ENCODE measurements at places on chromosomes 6 and 20.
A peak's percentile ranks its signal among the peaks of the same experiment; 100 is the strongest.

DNA sequence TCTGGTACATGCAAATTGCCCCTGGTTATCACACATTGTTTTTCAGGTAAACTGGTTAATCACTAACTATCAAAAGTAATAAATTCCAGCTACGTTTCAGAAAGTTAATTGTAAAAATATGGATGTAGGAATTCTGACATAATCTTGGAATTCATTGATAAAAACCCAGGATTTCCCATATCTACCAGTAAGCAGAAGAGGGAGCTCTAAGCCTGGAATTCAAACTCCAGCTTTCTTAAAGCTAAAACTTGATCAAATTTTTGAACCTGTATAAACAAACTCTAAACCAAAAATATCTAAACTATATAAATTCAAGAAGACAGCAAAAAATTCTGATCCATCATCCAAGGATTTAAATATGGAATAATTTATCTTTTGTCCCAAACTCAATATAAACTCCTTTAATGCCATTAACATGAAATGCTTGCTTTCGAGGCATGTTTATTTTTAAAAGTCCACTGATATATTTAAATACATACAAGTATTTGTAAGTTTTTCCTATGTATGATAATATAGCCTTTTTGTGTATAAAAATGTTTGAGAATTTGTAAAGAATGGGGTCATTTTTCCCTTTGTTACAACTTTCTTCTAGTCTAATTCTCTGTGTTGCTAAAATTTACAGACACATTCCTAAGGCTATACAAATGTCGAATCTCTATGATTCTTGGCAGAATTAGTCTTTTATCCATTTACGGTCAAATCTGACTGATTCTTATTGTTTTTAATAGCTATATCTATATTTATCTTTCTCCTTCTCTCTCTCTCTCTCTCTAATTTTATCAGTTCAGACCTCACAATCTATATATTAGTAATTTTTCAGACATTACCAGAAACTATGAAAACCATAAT, 91.4 kb upstream of the RNF217 start:
- peak; percentile 30 for DNase-seq

GRCh38 chr20:6863355-6863754, 95.9 kb downstream of the BMP2 start:
- DNase-seq = no peak

DNA sequence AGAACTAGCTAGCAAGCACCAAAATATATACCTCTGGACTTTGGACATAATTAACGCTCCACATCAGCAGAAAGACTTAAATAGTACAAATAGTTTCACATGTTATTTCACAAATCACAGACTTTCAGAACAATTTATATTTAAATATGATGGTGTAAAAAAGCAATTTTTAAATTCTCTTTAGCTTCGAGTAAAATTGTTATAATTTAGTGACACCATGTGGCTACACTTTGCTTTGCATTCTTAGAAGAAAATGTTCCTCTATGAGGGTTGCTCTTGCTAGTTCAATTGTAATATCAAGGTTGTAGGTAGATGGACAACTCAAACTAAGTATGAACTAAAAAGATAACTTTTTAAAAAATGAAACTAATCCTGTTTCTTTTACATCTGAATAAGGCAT, 69.0 kb downstream of the BTBD9 start:
- DNase-seq = no peak

DNA sequence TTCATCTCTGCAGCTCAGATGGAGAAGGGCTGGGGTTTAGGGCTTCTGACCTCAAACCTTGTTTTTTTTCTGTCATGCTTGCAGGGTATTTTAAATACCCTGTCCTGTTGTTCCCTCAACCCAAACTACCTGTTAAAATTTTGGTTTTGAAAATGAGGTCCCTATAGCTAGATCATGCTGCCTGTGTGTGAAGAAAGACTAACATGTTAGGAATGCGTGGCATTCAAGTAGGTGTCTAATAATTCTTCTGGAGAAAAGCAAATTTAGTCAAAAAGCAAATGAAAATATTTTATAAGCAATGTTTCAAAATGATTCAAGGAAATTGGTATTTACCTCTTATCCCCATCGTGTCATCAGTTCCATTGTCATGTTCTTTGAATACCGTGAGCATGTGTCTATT, 77.2 kb upstream of the C20orf144 start:
- no peak for DNase-seq

- DNase-seq = no peak
Observed at GRCh38 chr6:6688283-6688682, 99.8 kb downstream of the LY86 start.

DNA sequence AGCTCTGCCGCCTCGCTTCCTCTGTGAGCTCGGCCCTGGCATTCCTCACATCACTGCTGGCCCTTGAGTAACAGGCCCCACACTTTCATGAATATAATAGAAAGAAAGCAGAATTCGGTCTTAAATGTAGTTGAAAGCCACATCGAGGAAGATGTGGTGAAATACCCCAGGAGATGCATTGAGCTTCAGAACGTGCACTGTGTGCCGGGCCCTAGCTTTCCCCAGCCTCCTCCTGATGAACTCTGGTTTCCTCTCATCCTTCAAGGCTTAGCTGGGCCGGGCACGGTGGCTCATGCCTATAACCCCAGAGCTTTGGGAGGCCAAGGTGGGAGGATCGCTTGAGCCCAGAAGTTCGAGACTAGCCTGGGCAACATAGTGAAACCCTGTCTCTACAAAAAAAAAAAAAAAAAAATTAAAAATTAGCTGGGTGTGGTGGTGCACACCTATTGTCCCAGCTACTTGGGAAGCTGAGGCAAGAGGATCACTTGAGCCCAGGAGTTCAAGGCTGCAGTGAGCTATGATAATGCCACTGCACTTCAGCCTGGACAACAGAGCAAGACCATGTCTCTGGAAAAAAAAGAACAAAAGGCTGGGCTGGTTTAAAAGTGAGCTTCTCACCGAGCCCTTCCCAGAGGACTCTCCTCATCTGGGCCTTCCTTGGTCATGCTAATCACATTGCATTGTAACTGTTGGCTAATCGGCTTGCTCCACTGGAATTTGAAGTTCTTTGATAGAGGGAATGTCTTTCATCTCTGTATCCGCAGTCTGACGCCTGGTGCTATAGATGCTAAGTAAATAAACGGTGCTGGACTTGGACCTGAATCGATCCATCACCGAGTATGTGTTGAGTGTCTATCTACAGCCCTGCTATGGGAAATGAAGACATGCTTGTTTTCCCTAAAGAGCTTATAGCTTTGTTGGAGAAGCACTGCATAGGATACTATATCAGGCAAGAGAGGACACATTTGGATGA, 43.8 kb upstream of the FOXQ1 start:
- no peak for DNase-seq

GRCh38 chr6:137776786-137777686, 90.0 kb upstream of the TNFAIP3 start:
- DNase-seq = peak; percentile 56

- peak; percentile 91 for DNase-seq
Observed at GRCh38 chr20:35306931-35307517, 14.8 kb upstream of the FAM83C start.

DNA sequence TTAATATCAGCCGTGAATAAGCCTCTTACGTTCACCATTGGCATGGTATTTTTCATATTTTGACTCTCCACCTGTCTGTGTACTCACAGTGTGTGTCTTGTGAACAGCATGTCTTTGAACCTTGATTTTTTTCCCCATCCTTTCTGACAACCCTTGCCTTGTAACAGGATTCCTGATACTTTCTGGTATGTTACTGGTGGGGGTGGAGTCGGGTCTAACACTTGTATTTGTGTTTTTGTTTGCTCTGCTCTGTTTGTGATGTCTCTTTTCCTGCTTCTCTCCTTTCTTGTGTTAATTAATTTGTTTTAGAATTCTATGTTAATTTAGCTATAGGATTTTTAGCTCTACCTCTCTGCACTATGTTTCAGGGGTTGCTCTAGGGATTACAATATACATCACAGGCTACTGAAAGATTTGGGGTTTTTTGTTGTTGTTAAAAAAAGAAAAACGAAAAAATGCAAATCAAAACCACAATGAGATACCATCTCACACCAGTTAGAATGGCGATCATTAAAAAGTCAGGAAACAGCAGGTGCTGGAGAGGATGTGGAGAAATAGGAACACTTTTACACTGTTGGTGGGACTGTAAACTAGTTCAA, 245.1 kb downstream of the CDH4 start:
- no peak for DNase-seq

- DNase-seq = no peak
Observed at GRCh38 chr20:2335096-2335870, 39.5 kb downstream of the TGM3 start.

DNA sequence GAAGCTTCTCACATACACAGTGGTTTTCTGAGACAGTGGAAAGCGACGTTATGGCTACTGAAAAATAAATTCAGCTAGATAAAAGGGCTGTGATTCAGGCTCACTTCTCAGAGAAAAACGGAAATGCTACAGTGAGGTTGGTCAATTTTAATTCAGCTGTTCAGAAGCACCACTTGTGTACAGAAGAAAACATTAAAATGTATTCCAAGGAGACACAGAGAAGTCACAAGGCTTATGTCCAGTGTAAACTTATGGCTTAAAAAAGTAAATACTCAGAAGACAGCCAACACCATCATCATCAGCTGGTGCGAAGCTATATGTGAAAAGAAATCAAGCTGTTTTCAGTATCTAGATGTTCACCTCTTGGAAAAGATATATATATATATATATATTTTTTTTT, 68.6 kb downstream of the ABHD12 start:
- DNase-seq = no peak

- DNase-seq = no peak
Observed at GRCh38 chr20:53294804-53295203, 298.8 kb downstream of the ZNF217 start.

GRCh38 chr20:7703996-7704395, 236.3 kb downstream of the HAO1 start:
- DNase-seq = no peak

GRCh38 chr6:115882174-115882573, 178.5 kb downstream of the FRK start:
- DNase-seq = no peak

DNA sequence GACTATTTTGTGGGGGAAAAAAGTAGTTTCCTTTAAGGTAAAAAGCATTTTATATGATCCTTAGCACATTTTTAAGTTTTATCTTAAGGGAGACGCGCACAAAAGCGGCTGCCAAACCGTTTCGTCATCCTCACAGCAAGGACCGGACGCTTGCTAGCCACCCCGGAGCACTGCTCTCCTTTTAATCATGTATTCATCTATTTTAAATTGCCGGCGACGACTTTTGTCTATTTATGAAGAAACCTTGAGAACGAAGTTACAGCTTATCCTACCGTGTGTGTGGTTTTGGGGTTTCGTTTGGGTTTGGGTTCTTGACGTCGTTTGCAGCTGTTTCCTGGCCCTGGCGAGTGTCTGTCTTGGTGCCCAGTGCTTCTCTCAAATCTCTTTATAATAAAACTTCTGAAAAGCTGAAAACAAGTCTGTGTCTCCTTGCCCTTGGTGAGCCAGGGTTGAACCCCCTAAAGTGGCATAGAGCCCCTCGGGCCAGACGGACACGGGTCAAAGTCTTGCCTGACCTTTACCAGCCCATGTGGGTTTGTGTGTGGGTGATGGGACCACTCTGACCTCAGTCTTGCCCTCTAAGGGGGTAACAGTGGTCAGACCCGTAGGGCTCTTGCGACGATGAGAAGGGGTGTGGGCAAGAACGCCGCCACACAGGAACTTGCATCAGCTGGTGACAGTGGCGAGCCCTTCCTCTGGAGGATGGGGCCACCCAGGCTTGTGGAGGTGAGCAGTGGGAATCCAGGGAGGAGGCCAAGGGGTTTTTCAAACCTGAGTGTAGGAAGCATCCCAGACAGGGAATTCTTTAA, 117.6 kb downstream of the JPH2 start:
- no peak for DNase-seq

DNA sequence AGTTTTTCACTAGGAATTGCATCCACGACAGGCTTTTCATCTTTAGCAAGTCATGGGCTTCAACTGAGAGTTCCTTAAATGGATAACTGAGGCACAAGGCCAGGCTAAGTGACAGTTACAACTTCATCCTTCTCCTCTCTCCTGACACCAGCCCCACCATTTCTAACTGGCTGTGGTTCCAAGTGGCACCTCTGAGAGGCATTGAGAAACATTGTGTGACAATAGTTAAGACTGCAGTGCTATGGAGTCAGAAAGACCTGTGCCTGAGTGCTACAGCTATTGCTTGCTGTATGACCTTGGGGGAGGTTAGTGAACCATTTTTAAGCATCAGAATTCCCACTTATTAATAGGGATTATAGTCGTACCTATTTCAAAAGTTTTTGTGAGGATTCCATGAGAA, 26.2 kb upstream of the MLIP start:
- DNase-seq = no peak

- DNase-seq = peak; percentile 69
Observed at GRCh38 chr6:35047265-35048011, 93.7 kb downstream of the TCP11 start.

Measured in fibroblast of gingiva (primary cell).